ENCODE measurements at places on chromosomes 13 and 19. TPM values are rescaled to one million over a fixed set of nuclear protein-coding genes. Genes with fewer than 3 reads are reported as not detected.

RANBP3 gene
- polyA plus RNA-seq: 5.3 TPM

ITGBL1 gene
- not detected for polyA plus RNA-seq

FBXO17 gene
- polyA plus RNA-seq: 1.7 TPM

ADAMTSL5 gene
- not detected for polyA plus RNA-seq

PABPC3 gene
- polyA plus RNA-seq: 0.21 TPM

IFNL1 gene
- polyA plus RNA-seq: not detected

GJA3 gene
- 0.05 TPM for polyA plus RNA-seq

RPL18 gene
- 328 TPM for polyA plus RNA-seq

LHFPL6 gene
- 30.2 TPM for polyA plus RNA-seq

ZNF229 gene
- polyA plus RNA-seq: 5.1 TPM

TEX101 gene
- polyA plus RNA-seq: not detected

ACP7 gene
- not detected for polyA plus RNA-seq

RNF225 gene
- not detected for polyA plus RNA-seq

MYO16 gene
- polyA plus RNA-seq: 3.6 TPM

ZNF582 gene
- polyA plus RNA-seq: 15.3 TPM

GJB2 gene
- polyA plus RNA-seq: not detected

SHISA2 gene
- polyA plus RNA-seq: 19.1 TPM

NCR1 gene
- not detected for polyA plus RNA-seq

CD33 gene
- not detected for polyA plus RNA-seq

TRMT1 gene
- polyA plus RNA-seq: 3.5 TPM

ERICH6B gene
- not detected for polyA plus RNA-seq

CYP2B6 gene
- polyA plus RNA-seq: not detected

ZNF66 gene
- polyA plus RNA-seq: 2.1 TPM

IL11 gene
- not detected for polyA plus RNA-seq

GJB6 gene
- 1.1 TPM for polyA plus RNA-seq

UBE2L5 gene
- 0.50 TPM for polyA plus RNA-seq

GIPR gene
- polyA plus RNA-seq: not detected

STOML3 gene
- not detected for polyA plus RNA-seq

CNN1 gene
- polyA plus RNA-seq: not detected

C19orf18 gene
- not detected for polyA plus RNA-seq

OCEL1 gene
- 18.2 TPM for polyA plus RNA-seq

IGFL1 gene
- not detected for polyA plus RNA-seq

CEACAM3 gene
- polyA plus RNA-seq: not detected

NXNL1 gene
- not detected for polyA plus RNA-seq

PSG6 gene
- 0.42 TPM for polyA plus RNA-seq

ZNF700 gene
- polyA plus RNA-seq: 0.39 TPM

SHC2 gene
- 1.2 TPM for polyA plus RNA-seq
